ENCODE measurements at places on chromosomes 7 and 10.
A peak's percentile ranks its signal among the peaks of the same experiment; 100 is the strongest.

- DNase-seq: no peak
Measured at GRCh38 chr7:106747804-106748203, 86.8 kb upstream of the CCDC71L start.

- no peak for DNase-seq
Measured at GRCh38 chr10:35274498-35275060, 61.7 kb upstream of the CCNY start.

GRCh38 chr10:61140765-61141392 lies 196.9 kb upstream of the RHOBTB1 start:
- DNase-seq: peak; percentile 72

GRCh38 chr10:121783782-121784372 lies 144.0 kb downstream of the ATE1 start:
- no peak for DNase-seq

GRCh38 chr10:64365663-64366062 lies 844.5 kb downstream of the REEP3 start:
- DNase-seq: no peak

DNA sequence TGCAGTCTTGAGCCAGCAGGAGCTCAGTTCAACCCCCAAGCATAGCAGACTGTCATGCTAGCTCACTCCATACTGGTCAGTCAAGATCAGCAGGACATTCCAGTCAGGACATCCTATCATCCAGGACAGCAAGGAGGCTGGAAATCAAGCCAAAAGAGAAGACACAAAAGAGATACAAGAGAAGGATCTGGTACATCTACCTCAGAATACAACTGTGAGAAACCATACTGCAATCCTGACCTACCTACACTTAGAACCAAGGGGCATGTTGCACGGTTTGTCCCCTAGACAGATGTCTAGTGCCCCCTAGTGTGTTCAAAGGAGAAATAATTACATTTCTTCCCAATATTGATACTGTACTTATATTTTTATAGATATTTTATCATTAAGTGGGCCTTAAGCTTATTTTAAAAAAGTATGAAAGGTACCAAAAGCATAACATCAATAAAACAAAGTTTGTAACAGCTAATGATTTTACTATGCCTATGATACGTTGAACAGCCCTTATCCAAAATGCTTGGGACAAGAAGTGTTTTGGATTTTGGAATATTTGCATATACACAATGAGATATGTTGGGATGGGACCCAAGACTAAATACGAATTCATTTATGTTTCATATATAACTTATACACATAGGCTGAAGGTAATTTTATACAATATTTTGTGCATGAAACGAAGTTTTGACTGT lies 26.7 kb downstream of the ERCC6 start:
- no peak for DNase-seq

DNA sequence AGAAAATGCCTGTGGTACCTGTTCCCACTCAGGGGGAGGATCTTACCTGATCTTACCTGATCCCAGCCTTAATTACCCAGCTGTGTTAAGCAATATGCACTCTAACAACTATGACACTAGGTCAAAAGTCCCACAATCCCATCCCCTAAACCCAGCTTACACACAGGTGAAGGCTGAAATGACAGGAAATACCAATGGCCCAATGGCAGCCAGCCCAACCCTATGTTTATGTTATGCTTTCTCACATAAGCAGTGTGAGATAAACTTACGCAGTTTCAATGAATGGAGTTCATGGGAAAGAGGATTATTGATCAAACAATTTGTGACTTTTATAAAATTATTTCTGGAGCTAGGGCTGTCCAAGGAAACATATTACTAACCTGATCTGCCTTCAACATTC lies 91.9 kb downstream of the GPAM start:
- DNase-seq: no peak

DNA sequence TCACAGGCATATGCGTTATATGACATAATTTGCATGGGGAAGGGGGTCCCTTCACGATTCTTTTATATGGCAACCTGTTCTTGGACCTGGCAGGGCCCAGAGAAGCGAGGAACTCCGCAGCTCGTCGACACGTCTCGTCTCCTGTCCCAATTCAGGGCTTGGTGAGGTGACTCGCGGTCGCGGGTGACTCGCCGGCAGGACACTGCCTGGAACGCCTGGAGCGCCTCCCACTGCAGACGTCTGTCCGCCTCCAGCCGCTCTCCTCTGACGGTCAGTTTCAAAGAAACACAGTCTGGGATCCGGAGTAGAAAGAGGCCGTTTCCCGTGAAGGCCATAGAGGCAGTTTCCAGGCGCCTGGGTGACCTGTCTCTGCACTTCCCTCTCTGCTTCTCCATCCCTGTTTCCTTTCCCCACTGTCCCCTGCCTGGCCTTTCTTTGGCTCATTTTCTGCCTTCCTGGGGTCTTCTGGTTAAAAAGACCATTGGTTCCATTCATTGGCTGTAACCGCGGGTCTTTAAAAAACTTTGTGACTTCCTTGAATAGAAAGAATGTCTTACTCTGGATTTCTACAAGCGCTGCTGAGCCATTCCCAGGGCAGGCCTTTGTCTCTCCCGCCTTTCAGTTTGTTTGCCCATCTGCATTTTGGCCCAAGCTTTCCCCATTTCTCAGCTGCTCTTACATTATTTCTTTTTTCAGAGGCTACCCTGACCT lies 1.2 kb downstream of the UPP1 start:
- no peak for DNase-seq

Data from fibroblast of skin of left quadriceps (primary cell).